ENCODE measurements at places on chromosomes 2 and 18.

DNA sequence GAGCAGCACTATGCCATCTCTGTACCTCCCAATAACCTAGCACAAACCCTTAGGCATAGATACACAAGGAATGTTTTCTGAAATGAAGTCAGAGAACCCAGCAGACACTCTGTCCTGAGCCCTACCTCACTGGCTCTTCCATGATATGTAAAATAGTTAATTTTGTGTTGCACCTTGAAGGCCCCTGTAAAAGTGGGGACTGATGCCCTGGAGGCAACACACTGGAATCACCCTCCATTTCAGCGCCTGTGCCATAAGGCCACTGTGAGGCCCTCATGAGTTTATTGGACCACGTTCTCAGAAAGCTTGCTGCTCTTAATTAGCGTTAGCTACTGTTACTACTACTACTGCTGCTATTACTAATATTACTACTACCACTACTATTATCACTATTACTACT, 670.1 kb upstream of the SOX11 start:
- DNase-seq, result no peak

GRCh38 chr2:120345608-120346007, 328 bp upstream of the INHBB start:
- no peak for DNase-seq

DNA sequence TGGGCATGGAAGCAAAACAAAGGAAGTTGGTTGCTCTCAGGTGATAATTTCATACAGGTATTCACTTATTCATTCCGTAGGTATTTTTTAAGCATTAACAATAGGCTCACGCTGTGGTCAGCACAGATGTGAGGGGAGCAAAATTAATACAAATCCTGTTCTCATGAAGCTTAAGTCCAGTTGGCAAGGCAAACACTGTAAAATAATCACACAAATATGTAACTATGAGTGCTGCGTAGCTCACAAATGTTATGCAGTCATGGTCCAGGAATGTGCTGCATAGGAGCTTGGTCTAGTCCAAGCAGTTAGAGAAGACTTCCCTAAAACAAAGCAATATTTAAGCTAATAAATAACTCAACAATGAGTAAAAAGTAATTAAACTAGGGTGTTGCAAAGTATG, 23.9 kb downstream of the SP5 start:
- DNase-seq, result no peak

DNA sequence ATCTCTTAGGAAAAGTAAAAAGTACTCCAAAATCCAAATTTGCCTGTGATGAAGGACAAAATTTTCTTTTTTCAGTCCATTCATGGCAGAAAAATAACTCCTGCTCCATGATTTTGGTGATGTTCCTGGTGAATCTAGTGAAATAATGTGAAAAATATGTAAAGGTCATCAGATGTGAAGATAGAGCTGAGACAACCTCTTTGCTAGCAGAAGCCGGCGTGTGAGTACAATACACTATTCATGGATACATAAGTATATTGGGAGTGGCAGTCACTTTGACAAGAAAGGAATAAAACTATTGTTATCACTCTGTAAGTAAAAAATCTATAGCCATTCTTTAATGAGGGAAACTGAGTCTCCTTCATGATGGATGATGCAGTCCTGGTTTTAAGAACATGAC, 6.3 kb upstream of the SLC1A4 start:
- no peak for DNase-seq

DNA sequence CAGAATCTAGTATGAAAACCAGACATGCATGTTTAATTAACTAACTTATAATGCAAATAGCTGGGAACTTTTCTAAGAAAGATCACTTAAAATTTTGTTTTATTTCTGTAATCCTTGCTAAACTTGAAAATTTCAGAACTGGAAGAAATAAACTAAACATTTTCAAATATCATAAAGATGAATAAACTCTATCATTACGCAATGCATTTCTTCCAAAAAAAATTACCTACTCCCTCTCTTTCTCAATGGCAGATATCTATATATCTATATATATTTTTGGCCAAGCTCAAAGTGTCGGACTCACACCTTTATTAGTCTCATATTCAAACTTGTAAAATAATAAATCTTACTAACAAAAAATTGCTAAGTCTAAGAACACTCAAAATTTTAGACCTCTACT, 158.1 kb downstream of the SLC39A10 start:
- DNase-seq, result no peak

DNA sequence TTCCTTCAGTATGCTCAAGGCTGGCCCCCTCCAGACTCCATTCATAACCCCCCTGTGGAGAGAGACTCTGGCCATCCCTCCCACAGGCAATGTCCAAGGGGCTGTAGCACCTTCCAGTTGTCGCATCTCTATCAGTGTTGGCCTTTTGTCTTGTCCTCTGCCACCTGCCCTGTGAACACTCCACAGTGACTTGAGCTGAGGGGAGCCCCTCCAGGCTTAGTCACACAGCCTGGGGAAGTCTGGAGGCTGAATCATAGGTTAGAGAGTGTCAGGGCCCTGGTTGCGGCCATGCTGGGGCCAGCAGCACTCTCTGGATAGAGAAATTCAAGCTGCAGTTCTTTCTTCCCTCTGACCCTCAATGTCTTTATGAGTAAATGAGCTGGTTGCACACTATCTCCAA, 64.7 kb downstream of the GYPC start:
- DNase-seq, result no peak

DNA sequence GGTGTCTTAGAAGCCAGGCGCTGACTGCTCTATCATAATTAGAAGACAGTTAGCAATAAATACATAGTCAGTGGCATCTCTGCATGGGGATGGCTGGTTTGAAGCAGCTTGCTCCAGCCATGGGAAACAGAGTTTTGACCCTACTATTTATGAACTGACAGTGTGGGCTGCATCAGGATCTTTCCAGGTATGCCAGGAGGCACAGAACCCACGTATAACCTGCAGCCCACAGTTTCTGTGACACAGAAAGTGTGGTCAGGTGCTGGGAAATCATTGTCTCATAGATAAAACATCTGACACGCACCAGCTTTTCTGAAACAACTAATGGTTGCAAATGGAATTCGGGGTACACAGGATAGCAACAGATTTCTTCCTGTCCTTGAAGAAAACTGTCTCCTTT, 34.7 kb downstream of the INPP4A start:
- DNase-seq, result no peak

DNA sequence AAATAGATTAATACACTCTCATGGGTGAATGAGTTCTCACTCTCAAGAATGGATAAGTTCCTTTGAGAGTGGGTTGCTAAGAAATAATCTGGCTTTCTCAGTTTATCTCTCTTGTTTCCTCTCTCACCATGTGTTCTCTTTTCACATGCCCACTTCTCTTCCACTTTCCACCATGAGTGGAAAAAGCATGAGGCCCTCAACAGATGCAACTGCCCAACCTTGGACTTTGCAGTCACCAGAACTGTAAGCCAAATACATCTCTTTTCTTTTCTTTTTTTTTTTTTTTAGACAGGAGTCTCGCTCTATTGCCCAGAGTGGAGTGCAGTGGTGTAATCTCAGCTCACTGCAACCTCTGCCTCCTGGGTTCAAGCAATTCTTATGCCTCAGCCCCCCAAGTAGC, 18.1 kb upstream of the ETAA1 start:
- no peak for DNase-seq

DNA sequence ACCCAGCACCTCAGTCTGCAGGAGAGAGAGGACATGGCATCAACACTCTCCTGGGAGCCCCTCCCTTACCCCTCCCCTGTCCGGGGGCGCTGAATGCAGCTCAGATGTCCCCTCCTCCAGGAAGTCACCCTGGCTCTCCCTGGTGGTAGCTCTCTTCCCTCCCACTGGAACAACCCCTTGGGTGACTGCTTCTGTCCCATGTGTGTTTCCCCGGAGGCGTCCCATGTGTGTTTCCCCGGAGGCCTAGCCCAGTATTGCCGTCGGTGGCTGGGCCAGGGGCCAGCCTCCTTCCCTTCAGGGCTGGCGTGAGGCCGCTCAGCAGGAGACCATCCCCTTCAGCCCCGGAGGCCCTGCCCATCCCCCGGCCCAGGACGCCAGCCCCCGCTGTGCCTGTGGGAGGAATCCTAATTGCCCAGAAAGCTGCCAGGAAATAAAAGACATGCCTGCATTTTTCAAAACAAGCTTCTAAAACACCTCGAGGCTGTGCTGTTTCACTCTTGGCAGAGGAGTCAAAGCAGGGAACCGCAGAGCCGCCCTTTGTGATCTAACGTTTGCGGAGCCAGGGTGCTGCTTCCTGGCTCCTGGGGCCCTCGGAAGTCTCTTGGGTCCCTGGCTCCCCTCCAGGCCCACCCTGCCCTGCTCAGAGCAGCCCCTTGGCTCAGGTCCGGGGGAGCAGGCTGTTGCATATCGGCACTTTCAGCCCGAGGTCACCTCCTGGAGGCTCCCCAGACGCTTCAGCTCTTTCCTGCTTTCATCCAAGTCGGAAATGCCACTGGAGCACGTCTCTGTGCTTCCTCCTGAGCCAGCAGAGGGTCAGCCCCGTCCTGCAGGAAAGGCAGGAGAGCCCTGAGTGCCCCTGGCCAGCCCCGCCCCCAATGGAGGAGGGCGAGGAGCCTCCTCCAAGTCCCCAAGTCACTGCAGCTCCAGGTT, 11.4 kb downstream of the SNED1 start:
- DNase-seq, result peak; percentile 31

- no peak for DNase-seq
Observed at GRCh38 chr18:3088449-3088848, 75.5 kb upstream of the LPIN2 start.

DNA sequence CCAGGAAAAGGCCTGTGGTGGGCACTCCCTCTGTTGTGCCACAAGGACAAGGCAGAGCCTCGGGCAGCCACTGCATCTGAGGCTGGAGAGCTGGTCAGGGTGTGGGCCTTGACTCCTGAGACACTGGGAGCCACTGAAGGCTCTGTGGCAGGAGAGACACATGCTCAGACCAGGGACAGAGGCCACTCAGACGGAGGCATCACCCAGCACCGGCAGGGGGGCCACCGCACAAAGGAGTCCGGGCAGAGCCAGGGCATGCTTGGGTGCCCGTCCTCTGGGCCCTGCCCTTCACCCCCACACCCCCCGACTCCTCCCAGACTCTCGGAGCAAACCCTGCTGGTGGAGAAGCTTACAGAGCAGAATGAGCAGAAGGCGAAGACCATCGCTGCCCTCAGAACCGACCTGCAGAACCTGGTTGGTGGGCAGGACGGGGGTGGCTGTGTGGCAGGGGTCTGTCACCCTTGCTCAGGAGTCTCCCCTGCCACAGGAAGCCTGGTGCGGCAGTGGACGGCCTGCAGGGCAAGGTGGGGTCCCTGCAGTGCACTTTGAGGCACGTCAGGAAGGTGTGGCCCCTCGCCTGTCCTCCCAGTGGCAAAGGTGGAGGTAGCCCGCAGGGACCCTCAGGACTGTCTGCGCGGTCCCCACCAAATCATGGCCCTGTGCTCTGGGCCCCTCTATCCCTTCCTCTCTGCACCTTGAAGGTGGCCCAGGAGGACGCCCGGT, 26.0 kb downstream of the CROCC2 start:
- DNase-seq, result no peak

GRCh38 chr18:24799176-24799575, 338.7 kb downstream of the HRH4 start:
- no peak for DNase-seq

- DNase-seq, result no peak
Observed at GRCh38 chr18:63564561-63564960, 22.4 kb downstream of the SERPINB12 start.

- DNase-seq, result no peak
Observed at GRCh38 chr2:72716601-72717000, 109.2 kb downstream of the EXOC6B start.

GRCh38 chr2:34848691-34849090, 1249.6 kb upstream of the FAM98A start:
- no peak for DNase-seq

DNA sequence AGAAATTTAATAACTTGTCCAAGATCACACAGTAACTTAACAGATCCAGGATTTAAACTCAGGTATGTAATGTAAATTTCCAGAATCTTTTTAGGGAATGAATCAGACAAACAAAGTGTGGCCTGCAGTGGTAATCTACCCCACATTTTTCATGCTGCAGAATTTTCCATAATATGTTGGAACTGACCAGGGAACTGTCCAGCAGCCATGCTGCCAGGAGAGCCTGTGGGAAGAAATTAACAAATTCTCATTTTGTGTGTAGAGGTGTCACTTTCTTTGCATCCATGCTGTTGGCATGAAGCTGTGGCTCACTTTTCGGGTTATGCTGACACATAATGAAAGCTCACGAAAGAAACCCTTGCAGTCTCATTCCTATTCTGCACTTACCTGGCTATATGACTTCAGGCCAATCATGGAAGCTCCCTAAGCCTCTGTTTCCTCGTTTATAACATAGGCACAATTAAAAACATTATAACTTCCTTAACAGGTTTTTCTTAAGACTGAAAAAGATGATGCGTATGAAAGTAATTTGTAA, 54.7 kb downstream of the CDKL4 start:
- DNase-seq, result no peak

GRCh38 chr18:12543697-12544096, 114.2 kb downstream of the SPIRE1 start:
- no peak for DNase-seq

DNA sequence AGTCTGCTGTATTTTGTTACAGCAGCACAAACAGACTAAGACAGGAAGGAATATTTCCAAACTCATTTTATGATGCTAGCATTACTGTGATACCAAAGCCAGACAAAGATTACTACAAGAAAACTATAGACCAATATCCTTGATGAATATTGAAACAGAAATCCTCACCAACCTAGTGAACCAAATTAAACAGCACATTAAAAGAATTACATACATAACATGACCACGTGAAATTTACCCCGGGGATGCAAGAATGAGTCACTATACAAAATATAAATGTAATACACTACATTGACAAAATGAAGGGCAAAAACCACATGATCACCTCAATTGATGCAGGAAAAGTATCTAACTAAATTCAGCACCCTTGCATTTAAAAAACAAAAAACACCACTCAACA, 112.6 kb downstream of the CHN1 start:
- DNase-seq, result no peak

- no peak for DNase-seq
Observed at GRCh38 chr18:70991577-70991976, 702.7 kb downstream of the SOCS6 start.

DNA sequence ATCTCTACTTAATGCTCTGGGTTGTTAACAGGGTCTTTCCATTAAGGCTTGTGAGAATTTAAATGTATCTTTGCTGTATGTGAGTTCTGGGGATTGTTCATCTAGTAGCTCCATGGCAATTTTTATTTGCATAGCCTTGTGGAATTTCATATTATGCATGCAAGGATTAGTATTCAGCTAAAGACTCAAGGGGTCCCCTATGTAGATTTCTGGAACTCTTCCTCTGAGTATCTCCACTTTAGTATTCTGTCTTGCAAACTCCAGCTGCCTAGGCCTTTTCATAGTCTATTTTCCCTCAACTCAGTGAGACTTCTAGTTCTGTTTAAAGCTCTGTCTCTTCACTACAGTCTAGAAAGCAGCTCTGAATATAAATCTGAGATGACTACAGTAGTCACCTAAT, 304.6 kb upstream of the REV1 start:
- DNase-seq, result no peak
